WERI-Rb-1 (cell line): ENCODE measurements at places on chromosomes 2 and 18.

DNA sequence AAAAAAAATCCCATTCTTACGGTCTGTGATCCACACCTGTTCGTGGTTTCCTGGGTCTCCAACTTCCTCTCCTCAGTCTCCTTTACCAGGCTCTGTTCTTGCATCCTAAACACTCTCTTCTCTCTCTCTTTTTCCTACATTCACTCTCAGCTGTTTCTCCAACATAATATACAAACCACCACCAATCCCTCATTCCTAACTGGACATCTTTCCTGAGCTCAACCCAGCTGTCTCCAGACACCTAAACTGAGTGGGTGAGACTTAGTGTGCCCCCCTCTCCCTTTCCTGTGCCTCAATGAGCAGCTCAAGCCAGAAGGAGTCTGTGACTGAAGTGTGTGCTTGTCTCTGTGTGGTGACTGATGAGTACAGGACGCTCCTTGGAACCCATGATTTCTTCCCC, 59.4 kb downstream of the LIPG start:
- no peak for DNase-seq

- DNase-seq, result no peak
These were observed 53.9 kb upstream of the CTAGE1 start for GRCh38 chr18:22471546-22472131.

- DNase-seq, result no peak
These were observed 56.5 kb downstream of the TTC21B start for GRCh38 chr2:165897074-165897473.

DNA sequence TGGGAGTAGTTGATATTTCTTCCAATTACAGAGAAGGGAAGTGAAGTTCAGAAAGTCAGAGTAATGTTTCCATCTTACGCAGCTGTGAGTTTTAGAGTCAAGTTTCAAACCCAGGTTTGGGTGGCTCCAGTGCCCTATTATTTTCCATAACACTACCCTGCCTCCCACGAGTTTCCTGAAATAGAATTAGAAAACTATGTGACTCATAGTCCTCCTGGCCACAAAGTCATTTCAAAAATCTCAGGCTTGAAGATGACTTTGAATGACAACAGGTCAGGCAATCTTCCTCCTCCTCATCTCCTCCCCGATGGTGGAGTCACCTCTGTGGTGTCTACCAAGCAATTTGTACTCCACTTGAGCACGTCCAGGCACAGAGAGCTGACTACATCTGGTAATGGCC, 212.3 kb upstream of the TRIB2 start:
- DNase-seq, result no peak

DNA sequence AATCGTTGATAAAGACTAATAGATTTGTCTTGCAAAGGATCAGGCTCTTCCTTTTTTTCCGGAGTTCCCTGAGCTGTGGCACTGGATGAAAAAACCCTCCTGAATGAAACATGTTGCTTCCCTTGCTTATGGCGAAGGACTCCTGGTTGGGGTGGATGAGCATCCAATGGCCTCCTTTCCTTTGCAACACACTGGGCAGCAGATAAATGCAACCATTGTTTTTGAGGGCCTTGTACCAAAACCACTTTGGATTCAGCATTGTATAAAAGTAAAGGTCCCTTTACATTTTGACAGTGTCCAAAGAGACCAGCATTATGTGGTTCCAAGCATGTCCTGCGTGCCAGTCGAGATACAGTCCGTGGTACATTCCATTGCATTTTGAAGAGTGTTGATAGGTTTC, 44.7 kb downstream of the FAM210A start:
- no peak for DNase-seq

DNA sequence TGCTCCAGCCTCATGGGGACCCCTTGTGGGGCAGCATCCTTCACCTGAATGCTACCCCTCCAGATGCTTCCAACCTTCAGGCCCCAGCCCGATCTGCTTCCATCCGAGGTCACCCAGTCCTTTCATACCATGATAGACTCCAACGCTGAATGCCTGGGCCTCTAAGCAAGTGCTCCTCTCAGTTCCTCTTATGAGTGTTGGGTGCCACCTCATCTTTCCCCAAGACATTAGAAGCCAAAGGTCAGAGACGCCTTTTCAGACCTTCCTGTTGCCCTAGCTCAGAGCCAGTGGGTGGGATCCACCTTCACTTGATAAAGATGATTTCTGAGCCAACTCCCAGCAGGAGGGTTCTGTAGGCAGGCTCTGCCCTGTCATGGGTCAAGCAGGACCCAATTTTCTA, 174.5 kb upstream of the MGAT5 start:
- no peak for DNase-seq

DNA sequence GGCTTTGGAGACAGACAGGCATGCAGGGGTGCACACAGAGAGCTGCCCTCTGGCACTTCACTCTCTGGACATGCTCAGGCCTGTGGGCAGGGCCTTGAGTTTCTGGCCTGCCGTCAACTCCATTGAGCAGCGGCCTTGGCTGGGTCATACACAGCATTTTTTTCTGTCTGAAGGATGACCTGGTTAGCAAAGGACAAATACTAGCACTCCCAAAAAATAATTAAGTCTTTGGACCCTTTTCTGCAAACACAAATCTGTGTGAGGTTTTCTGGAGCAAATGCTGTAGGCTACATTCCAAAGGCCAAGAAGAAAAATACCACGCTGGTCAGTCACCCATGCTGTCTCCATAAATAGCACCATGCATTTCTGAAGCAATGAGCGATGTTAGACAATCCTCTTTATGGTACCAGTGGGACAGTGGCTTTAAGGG, 124.7 kb upstream of the CTAGE1 start:
- DNase-seq, result no peak

DNA sequence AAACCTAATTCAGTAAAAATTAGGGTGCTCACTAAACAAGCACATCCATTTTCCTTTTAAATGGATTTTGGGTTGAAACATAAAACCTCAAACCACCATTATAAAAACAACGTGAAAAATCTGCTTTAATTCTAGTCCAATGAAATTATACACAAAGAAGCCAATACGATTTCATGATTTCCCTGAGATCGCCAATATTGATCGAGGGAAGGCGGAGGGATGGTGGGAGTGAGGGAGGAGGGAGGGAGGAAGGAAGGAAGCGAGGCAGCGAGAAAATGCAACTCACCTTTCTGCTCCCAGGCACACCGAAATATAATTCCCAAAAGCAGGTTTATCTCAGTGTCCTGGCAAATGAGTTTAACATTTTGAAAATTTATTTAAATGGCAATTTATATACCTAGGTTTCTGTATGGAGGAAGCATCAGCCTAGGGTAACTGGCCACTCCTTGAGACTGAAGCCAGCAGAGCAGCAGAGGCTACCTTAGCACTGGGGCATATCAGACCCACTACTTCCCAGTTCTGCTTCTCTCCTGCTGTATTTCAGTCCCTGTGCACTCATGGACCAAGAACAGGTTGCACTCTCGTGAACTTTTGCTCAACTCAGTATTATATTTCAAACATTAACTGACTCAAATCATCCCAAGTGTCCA, 2.3 kb upstream of the ONECUT2 start:
- no peak for DNase-seq

DNA sequence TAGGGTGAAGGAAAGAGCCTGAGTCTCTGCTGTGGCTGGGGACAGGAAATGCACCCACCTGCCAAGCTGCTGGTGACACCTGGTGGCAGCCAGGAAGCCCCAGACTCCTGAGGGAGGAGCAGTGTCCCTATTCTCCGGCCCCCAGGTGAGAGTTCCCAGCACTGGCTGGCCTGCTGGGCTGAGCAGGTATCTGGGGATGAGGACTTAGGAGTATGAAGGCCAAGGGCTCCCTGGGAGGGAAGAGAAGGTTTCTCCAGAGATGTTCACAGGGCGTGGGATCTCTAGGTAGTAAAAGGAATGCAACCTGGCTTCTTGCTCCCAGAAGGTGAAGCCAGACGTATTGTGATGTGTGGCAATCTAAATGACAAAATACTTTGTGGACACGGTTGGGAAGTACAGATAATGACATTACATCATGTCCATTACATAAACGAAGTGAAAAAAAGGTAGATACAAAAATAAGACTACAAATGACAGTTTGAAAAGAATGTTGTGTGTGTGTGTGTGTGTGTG, 75.8 kb upstream of the SLC1A4 start:
- peak; percentile 83 for DNase-seq
